ENCODE measurements at places on chromosomes 3 and 15.

GRCh38 chr3:72086743-72087087 is 301.8 kb upstream of the PROK2 start:
- DNase-seq = no peak

DNA sequence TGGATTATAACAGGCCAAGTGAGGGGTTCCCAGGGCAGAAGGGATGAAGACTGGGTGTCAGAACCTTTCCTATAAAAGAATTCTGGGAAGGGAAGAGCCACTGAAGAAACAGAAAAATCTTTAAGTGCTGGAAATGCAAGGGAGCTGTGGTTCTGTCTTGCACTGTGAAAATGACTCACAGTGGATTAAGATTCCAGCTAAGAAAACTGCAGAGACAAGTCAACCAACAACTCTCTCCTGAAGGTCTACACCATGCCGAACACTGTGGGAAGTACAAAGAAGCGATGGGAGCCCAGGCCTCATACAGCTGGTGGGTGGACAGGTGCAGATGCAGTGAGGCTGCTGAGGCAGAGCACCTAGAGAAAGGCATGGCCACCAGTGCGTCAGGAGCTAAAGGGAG is 27.7 kb downstream of the ZDHHC3 start:
- DNase-seq = no peak

- DNase-seq = no peak
Measured at GRCh38 chr3:14899993-14900618, 47.3 kb upstream of the NR2C2 start.

GRCh38 chr3:119786409-119786808 is 4.5 kb downstream of the NR1I2 start:
- DNase-seq = no peak

- no peak for DNase-seq
Measured at GRCh38 chr3:140167600-140168281, 232.8 kb downstream of the CLSTN2 start.

DNA sequence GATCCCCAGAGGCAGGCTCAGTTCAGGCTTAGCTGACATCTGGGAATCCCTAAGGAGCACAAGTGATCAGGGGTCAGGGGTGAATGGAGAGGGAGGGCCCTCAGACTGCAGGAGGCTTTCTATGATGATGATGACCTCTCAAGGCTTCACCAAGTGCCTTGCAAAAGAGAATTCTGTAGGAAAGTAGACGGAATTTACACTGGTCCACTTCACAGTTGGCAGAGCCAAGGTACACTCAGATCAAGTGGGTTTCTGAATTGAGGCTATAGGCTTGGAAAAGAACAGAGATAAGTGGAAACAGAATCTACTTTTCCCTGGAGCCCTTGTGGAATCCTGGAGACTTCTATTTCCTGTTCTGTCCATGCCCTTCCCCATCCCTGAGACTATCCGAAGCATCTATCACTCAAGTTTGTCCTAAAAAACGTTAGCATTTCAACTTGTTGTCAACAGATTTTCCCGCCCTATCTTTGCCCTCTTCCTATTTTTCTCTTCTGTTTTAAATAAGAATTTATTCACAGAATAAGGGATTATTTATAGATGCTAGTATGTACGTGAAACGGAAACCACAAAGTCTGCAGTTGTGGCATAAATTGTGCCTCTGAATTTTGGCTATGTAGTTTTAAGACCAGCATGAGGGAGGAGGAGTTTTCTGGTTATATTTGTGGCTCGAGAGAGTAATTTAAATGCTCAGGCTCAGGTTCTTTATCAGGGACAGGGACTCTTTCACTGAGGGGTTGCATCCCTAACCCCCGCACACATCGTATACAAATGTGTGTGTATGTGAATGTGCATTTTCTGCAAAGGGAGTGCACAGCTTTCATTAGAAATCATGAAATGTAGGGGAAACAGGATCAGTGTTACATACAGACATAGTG is 12.8 kb downstream of the GCSAM start:
- DNase-seq = no peak

GRCh38 chr3:127550468-127551157 is 39.9 kb downstream of the TPRA1 start:
- DNase-seq = no peak

DNA sequence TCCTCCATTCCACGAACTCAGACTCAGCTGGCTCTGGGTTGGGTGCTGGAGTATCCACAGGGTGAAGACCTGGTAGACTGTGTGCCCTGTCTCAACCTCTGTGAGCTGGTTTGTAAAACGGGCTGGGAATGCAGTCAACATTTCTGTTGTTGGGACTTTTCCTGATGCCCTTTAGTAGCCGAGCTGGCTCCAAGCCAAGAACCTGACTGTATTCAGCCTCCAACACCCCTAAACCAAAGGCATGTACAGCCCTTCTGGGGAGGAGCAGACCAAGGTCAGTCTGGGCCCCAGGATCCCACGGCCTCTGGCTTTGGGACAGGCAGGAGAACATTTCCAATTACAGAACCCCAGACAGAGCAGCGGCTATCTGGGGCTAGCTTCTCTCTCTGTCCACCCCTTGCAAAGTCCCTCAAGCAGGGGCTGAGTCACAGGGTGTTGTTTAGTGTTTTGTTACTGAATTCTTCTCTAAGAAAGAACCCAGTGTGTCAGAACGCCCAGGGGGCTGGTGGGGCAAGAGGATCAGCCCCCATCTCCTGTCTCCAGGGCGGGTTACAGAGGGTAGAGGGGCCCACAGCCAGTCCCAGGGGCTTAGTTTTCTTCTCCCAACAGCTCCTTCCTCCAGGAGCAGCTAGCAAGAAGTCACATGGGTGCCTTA is 56.8 kb upstream of the SLC6A6 start:
- DNase-seq = no peak

- DNase-seq = no peak
Measured at GRCh38 chr3:33364531-33365128, 75.6 kb downstream of the UBP1 start.

- no peak for DNase-seq
Measured at GRCh38 chr3:48599509-48600285, 4.6 kb upstream of the COL7A1 start.

- DNase-seq = no peak
Measured at GRCh38 chr15:72570059-72570458, 84.4 kb upstream of the GOLGA6B start.

GRCh38 chr3:105626739-105627138 is 242.1 kb downstream of the CBLB start:
- DNase-seq = no peak

- no peak for DNase-seq
Measured at GRCh38 chr3:16239780-16240179, 25.0 kb downstream of the DPH3 start.

GRCh38 chr15:84761607-84762131 is 13.3 kb downstream of the ZNF592 start:
- DNase-seq = no peak

GRCh38 chr3:108826309-108827187 is 4.0 kb downstream of the TRAT1 start:
- DNase-seq = no peak

DNA sequence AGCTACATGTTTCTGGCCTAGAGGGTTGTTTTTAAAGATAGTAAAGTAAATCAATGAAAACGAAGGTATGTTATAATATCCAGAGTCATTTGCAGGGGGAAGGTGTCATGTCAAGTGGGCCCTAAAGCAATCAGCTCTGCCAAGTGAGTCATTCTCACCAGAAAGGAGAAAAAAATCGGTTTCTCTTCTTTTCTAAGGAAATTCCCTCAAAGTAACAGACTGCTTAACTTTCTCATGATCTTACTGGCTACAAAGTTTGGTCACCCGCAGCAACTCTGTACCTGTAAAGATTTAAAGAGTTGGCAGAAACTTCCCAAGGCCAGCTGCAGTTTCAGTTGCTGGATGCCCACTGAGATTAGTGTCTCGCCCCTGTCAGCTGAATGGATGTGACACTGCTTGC is 5.5 kb upstream of the FSIP1 start:
- DNase-seq = no peak

GRCh38 chr3:11085093-11085840 is 69.0 kb upstream of the HRH1 start:
- DNase-seq = no peak

- no peak for DNase-seq
Measured at GRCh38 chr3:13288732-13289718, 131.1 kb downstream of the NUP210 start.

- no peak for DNase-seq
Measured at GRCh38 chr15:81807186-81807585, 238.6 kb downstream of the MEX3B start.

DNA sequence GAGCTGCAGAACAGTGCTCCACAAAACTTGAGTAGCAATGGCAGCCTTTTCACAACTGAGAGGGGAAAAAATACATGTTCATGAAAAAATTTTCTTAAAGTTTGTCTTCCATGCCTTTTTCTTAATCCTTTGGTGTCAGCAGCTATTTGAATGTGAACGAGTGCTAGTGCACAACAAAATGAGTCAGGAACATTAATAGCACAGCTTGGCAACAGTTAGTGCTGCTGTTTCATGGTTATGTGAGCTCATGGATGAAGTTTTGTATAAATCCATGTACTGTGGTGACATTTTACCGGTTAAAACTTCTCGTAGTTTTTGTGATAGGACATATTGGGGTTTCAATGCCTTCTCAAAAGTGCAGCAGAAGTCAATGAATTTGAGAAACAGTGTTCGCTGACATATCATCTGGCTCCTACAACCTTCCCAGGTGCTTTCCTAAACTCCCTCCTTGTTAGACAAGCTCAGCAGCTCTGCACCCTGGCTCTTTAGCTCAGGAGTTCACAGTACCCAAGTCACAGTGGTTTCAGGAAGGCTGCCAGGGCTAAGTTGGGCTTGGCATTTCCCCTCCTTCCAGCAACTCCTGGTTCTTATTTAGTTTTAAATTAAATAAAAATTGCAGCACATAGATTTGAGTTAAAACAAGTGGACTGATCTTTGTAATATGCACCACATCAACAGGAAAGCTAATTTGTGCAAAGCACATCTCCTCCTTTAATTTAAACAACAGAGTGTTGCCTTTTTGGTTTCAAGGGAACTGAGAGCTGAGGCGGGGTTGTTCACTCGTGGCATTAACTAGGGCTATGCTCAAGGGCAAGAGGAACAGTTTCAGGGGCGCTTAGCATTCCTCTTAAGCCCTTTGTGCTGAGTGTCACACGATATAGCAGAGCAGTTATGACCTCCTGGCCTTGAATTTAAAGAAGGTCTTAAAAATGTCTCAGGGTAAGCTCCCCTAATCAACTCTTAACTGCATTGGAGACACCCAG is 362.8 kb downstream of the CHST2 start:
- DNase-seq = no peak

GRCh38 chr15:31106495-31107300 is 5.2 kb upstream of the TRPM1 start:
- no peak for DNase-seq

DNA sequence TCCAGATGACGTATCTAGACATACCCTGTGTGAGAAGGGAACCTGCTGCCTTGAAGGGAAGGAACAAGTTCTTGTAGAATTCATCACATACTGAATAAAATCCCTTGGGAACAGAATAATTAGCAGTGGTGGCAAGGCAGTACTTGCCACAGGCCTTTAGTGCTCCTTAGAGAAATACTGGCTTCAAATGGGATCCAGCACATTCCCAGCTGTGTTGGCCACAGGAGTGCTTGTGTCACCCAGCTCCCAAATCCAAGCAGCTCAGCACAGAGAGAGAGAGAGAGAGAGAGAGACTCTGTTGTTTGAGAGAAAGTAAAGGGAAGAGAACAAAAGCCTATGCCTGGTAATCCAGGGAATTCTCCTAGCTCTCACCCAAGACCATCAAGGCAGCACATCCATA is 969.0 kb upstream of the ALCAM start:
- no peak for DNase-seq

DNA sequence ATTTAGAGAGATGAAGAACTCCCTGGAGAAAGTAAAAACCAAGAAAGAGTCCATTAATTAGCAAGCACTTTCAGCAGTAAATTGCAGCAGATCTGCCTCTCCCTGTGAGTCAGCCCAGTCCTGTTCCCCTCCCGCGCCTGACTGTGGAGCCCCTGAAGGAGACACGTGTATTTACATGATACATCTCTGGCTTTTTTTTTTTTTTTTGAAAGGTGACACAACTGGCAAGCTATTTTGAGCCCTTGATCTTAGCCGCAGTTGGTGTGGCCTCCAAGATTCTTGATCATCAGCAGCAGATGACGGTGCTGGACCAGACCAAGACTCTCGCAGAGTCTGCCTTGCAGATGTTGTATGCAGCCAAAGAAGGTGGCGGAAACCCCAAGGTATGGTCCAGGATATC is 271.8 kb upstream of the TPM1 start:
- DNase-seq = no peak

GRCh38 chr3:172303941-172304558 is 144.2 kb downstream of the GHSR start:
- DNase-seq = no peak

GRCh38 chr3:14532691-14533456 is 7.3 kb downstream of the GRIP2 start:
- no peak for DNase-seq

Data from left kidney (tissue), 8 donors.